ENCODE measurements at places on chromosomes 12 and 14.

GRCh38 chr12:131929581-131930456 is 743 bp downstream of the PUS1 start:
- DNase-seq = no peak
- H3K27ac ChIP-seq = peak overlapping the region; percentile 32
- peaks cover 12% of the 10 kb centered on the region for H3K4me1 ChIP-seq
- peaks cover 14% of the 10 kb centered on the region for H3K36me3 ChIP-seq

DNA sequence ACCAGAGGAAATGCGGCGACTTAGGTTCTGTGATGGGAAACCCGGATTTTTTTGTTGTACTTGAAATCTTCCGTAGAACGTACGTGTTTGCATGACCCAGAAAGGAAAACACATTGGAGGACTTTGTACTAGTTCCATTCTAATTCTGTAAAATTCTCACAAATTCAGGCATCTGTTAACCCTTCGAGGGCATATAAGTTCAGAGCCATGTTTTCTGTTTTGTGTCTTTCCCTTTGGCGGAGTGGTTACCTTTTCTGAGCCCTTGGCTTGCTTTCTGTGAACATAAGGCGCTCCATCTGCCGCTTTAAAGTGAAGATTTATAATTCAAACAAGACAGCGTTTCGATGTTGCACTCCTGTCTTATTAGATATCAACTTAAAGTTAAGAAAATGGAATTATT is 34.2 kb downstream of the BICD1 start:
- no peak overlapping the region for H3K4me3 ChIP-seq
- DNase-seq = no peak
- H3K36me3 ChIP-seq = peaks cover 2% of the 10 kb centered on the region

GRCh38 chr12:59500915-59501314 is 94.9 kb upstream of the SLC16A7 start:
- no peak overlapping the region for H3K4me3 ChIP-seq
- H3K27ac ChIP-seq = no peak overlapping the region
- H3K36me3 ChIP-seq = no peaks in the 10 kb centered on the region
- no peak for DNase-seq
- peaks cover 13% of the 10 kb centered on the region for H3K4me1 ChIP-seq

GRCh38 chr14:47439953-47440352 is 235.5 kb downstream of the MDGA2 start:
- peaks cover 6% of the 10 kb centered on the region for H3K27me3 ChIP-seq
- H3K4me3 ChIP-seq = no peak overlapping the region
- H3K27ac ChIP-seq = no peak overlapping the region
- H3K4me1 ChIP-seq = no peaks in the 10 kb centered on the region

- no peaks in the 10 kb centered on the region for H3K27me3 ChIP-seq
- H3K4me1 ChIP-seq = peaks cover 58% of the 10 kb centered on the region
- H3K36me3 ChIP-seq = peaks cover 23% of the 10 kb centered on the region
- H3K4me3 ChIP-seq = no peak overlapping the region
- peak overlapping the region; percentile 31 for H3K27ac ChIP-seq
Measured at GRCh38 chr12:124397399-124397679, 102.4 kb downstream of the RFLNA start.

Measured in osteocyte (in vitro differentiated cells).